Globus pallidus (tissue), 1 donor: ENCODE measurements at places on chromosomes 12 and 14.

- peak; percentile 52 for DNase-seq
Observed at GRCh38 chr14:39381366-39381765, 50.9 kb downstream of the FBXO33 start.

GRCh38 chr12:24198070-24198469 is 248.6 kb upstream of the SOX5 start:
- DNase-seq: no peak

DNA sequence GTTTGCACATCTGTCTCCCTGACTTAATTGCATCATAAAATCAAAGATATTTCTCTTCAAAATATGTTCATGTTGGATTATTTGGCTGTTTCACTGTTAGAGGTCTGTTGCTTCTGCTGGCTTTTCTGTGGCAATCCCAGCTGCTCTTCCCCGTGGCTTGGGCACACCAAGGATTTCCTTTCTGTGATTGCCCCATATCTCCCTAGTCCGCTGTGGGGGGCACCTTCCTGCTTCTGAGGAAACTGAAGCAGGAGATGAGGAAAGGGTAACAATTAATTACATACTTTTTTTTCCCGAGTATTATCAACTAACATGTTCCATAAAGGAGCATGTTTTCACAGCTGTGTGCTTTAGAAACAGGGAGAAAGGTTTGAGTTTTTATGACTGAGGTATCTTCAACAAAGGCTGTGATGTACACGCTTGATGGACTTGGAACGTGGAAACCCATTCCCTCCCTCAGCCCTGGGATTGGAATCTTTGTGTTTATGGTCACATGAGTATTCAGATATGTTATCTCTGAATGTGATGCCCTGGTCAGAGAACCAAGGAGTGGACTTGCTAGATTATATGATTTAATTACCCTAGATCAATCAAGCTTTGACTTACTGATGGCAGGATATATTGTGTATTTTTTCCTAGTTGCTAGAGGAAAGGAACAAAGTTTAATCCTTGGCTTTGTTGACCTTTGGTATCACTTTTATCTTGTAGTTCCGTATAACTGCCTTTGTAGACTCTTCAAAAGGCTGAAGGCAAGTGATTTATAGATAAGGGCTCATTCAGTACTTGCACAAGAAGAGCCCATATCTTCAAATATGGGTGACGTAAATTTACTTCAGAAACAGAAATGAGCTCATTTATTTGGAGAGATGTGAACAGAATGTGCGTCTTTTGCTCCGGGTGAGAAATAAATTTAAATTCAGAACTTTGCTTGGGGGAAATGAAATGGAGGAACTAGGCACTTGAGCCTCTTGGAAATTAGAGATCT is 46.7 kb downstream of the BORCS5 start:
- DNase-seq: no peak

- no peak for DNase-seq
Observed at GRCh38 chr12:124709722-124710687, 142.6 kb upstream of the NCOR2 start.

DNA sequence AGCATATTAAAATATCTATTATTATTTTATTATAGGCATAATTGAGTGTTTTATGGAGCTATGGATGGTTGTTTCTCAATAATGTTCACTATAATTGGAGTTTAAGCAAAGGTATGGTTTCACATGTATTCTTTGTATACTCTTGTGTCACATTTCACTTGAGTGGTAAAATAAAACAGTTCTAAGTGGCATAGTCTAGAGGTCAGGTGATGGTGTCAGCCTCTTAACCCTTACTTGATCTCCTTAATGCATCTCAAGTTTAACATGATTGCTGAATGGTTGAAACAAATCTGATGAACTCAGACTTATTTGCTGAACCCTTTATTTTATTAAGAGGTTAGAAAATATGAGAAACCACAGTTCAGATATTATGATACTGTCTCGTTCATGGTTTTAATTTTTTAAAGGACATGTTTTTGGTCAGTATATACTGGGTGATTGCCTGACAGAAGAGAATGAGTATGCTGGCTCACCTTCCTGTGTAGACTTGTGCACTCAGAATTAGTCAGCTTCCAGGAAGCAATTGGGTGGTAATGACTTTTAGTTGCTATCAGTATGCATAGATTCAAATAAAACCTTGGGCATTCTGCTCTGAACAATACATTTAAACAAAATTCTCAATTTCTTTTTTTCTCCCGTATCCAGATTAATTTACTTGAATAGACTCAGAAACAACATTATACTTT is 464.6 kb downstream of the PCNX1 start:
- DNase-seq: no peak

GRCh38 chr12:109199324-109199723 is 82.9 kb downstream of the ACACB start:
- no peak for DNase-seq

GRCh38 chr12:53224061-53224896 is 7.7 kb downstream of the RARG start:
- no peak for DNase-seq

GRCh38 chr14:76782115-76782884 is 21.0 kb downstream of the VASH1 start:
- DNase-seq: no peak

DNA sequence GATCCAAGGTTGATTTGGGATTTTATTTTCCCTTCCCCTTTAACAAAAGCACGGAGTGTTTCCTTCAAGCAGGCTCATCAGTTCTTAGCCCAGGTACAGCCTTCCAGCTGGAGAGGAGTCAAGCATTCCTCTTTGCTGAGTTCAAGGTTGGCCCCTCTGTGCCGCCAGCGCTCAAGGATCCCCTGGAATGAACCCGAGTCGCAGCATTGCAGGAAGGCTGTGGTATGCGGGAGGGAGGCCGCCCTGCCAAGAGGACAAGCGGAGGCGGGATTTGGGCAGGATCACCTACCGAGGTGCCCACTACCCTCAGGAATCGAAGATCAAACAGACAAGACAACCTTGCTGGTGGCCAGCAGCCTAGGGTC is 53.9 kb upstream of the NCOR2 start:
- DNase-seq: no peak

DNA sequence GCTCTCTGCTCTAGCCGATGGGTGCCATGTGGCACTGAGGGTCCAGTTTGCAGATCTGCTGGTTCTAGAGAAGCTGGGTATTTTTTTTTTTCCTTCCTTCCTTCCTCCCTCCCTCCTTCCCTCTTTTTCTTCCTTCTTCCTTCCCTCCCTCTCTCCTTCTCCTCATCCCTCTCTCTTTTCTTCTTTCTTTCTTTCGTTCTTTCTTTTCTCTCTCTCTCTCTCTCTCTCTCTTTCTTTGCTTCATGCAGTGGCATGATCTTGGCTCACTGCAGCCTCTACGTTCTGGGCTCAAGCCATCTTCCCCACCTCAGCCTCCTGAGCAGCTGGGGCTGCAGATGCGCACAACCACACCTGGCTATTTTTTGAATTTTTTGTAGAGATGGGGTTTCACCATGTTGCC is 2.7 kb upstream of the BCL7A start:
- no peak for DNase-seq

GRCh38 chr12:55702861-55703260 is 4.8 kb downstream of the ITGA7 start:
- no peak for DNase-seq

- peak; percentile 77 for DNase-seq
Observed at GRCh38 chr14:54686219-54686870, 119.4 kb downstream of the SAMD4A start.

DNA sequence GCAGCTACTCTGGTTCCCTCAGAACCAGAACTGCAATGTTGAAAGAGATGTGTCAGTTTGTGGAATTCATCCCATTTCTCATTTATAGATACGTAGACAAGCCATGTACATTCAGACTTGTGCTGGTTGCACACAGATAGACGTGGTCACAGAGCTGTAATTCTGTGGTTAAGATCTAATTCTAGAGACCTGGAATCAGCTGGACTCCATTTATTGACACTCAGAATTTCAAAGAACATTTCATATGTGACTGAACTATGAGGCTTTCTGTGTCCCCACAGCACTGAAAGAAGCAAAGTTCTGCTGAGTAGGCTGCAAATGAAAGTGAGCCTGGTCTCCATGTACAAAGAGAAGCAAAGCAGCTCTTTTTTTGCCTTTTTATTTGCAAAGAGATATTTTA is 220.2 kb upstream of the NAV3 start:
- no peak for DNase-seq

DNA sequence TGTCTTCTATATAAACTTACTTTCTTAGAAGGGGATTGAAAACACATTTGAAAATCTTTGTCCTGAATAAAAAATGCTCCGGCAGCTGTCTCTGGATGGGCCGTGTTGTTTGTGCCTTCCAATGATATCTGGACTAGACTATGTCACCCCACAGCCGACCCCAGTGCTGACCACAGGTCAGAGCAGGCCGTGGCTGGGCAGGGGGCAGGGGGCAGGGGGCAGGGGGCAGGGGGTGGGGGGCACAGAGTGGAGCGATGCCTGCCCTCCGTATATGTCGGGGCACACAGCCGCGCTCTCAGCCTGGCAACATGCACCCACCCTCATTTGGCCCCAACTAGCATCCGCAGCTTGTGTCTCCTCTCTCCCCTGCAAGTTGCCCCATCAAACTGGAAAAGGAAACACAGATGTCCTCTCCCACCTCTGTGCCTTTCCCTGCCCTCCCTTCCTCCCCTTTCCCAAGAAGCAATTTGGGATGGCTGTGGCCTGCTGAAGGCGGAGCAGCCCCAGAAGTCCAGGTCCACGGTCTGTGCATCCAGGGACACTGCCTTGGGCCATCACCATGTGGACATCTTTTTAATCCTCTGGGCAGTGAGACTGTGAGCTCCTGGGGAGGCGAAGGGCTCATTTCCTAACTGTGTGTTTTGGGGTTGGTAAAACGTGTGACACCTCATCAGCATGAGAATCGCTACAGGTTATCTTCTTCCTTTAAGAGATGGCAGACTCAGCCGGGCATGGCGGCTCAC is 295.7 kb upstream of the RTL1 start:
- DNase-seq: no peak

- no peak for DNase-seq
Observed at GRCh38 chr12:22306311-22306710, 28.2 kb downstream of the ST8SIA1 start.

- DNase-seq: no peak
Observed at GRCh38 chr14:55373784-55374705, 37.6 kb downstream of the ATG14 start.

DNA sequence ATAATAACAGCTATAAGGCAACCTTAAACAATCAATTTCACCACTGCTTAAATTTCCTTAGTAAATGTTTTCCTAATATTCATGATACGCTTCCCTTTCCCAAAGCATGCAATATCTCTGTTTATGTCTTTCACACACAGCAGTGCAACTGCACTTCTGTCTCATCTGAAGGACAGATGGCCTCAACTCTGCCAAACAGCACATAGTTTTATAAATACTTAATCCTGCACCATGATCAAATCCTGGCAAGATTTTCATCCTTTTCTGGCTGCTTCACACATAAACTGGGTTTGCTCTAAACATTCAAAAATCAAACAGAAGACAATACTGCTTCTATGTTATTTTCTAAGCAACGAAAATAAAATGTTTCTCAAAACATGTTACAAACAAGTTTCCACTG is 266.3 kb downstream of the ITPR2 start:
- peak; percentile 13 for DNase-seq

DNA sequence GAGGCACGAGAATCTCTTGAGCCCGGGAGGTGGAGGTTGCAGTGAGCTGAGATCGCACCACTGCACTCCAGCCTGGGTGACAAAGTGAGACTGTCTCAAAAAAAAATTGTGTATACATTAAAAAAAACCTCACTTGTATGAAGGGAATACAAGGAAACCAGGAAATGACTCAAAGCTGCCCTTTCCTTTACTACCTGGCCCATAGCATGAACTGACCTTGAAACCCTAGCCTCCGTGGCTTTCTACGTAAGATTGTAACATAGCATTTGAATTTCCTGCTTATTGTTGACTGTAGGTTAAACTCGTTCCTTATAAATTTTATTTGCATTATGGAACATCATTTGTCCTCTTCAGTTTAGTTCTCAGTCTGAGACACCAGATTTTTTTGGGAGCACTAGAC is 9.1 kb upstream of the DDX47 start:
- DNase-seq: no peak

GRCh38 chr12:16282978-16283377 is 5.5 kb upstream of the SLC15A5 start:
- no peak for DNase-seq

- peak; percentile 39 for DNase-seq
Observed at GRCh38 chr12:10128687-10129086, 1.3 kb downstream of the CLEC7A start.

- DNase-seq: no peak
Observed at GRCh38 chr12:90086281-90086680, 377.6 kb upstream of the ATP2B1 start.

- no peak for DNase-seq
Observed at GRCh38 chr12:114122016-114122415, 155.9 kb upstream of the RBM19 start.

GRCh38 chr12:100211698-100212097 is 11.1 kb downstream of the ACTR6 start:
- DNase-seq: no peak

GRCh38 chr12:75825686-75826085 is 205.9 kb downstream of the PHLDA1 start:
- no peak for DNase-seq

- DNase-seq: peak; percentile 1
Observed at GRCh38 chr12:113647048-113647447, 175.4 kb upstream of the LHX5 start.

GRCh38 chr12:95646781-95647190 is 95.5 kb upstream of the USP44 start:
- DNase-seq: no peak

GRCh38 chr14:97432586-97432985 is 635.4 kb downstream of the VRK1 start:
- no peak for DNase-seq

GRCh38 chr14:31235462-31235861 is 27.9 kb upstream of the HECTD1 start:
- no peak for DNase-seq

GRCh38 chr12:74476234-74476633 is 61.4 kb upstream of the ATXN7L3B start:
- DNase-seq: no peak

DNA sequence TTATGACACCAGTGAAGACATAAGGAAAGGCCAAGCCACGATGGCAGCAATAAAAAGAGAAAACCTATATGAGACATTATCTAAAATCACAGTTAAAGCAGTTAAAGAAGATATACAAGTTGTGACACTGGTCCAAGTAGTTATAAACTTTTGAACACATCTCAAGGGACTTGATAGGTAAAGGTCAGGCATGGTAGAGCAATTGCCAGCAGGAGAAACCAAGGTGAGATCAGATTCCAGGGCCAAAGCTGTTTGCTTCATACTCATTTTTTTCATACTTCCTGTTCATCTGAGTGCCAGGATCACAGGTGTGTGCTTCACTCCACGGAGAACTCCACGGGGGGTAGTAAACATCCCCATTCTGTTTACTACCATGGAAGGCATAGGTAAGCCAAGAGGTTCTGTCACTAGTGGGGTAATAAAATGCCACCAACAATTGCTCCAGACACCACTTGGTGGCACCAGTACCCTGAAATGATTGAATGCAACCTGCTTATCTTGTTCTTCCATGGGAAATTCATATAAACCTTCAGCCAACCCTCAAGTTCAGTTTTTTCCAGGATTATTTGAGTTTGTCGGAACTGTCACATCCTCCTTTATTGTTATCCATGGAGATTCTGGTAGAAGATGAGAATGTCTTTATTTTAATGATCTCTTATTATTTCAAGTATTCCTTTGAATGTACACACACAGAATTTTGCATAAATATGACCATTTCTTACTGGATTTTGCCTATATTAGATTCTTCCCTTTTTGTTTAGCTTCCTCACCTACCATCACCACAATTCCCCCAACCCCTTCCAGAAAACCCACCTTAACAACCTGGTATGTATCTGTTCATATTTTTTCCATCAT is 59.2 kb upstream of the TSPAN8 start:
- DNase-seq: peak; percentile 32
